ENCODE measurements at places on chromosomes 1 and 21.

- no peak for DNase-seq
- H3K27me3 ChIP-seq = no peaks in the 10 kb centered on the region
- H3K4me3 ChIP-seq = no peak overlapping the region
- H3K36me3 ChIP-seq = no peaks in the 10 kb centered on the region
- no peaks in the 10 kb centered on the region for H3K4me1 ChIP-seq
These were observed 4.2 kb upstream of the AQP10 start for GRCh38 chr1:154316704-154317103.

- H3K27me3 ChIP-seq = no peaks in the 10 kb centered on the region
- H3K36me3 ChIP-seq = no peaks in the 10 kb centered on the region
- H3K4me3 ChIP-seq = no peak overlapping the region
- peaks cover 3% of the 10 kb centered on the region for H3K4me1 ChIP-seq
These were observed 94.2 kb downstream of the AHCTF1 start for GRCh38 chr1:246837418-246838117.

GRCh38 chr1:227899820-227900449 is 47.8 kb downstream of the WNT9A start:
- H3K27me3 ChIP-seq = no peaks in the 10 kb centered on the region
- H3K4me3 ChIP-seq = no peak overlapping the region
- no peak overlapping the region for H3K27ac ChIP-seq
- H3K4me1 ChIP-seq = peaks cover 23% of the 10 kb centered on the region

DNA sequence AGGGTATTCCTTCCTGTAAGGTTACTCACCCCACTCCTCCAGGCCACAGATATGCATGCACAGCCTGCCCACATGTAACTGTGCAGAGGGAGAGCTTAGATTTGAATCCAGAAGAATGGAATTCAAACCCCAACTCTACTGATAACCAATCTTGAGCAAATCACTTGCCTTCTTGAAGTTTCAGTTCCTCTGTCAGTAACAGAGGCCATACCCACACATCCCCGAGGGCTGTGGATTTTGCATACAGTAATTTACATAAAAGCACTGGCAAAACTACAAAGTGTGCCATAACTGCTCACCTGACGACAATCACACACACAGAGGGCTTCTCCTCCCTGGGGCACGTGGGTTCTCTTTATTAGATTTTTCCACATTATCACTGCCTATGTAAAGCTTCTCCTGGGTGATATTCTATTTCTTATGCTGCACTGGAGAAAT is 18.6 kb downstream of the CD247 start:
- H3K36me3 ChIP-seq = peaks cover 13% of the 10 kb centered on the region
- H3K4me3 ChIP-seq = peak overlapping the region; percentile 64
- no peaks in the 10 kb centered on the region for H3K27me3 ChIP-seq
- H3K27ac ChIP-seq = peak overlapping the region; percentile 98
- H3K4me1 ChIP-seq = peaks cover 92% of the 10 kb centered on the region

DNA sequence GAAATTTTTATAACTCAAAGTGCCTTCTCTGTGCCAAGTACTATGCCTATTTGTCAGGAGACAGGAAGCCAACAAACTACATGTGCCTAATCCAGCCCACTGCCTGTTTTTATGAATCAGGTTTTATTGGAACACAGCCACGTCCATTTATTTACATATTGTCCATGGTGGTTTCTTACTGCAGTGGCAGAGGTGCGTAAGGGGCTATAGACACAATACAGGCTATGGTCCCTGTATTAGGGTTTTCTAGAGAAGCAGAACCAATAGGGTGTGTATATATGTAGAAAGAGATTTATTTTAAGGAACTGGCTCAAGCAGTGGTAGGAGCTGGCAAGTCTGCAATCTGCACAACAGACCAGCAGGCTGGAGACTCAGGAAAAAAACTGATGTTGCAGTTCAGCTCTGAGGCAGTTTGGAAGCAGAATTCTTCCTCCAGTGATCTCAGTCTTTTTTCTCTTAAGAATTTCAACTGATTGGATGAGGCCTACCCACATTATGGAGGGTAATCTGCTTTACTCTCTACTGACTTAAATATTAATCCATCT is 15.4 kb downstream of the PPIE start:
- H3K27ac ChIP-seq = peak overlapping the region; percentile 66
- H3K27me3 ChIP-seq = no peaks in the 10 kb centered on the region
- peaks cover 13% of the 10 kb centered on the region for H3K36me3 ChIP-seq
- H3K4me3 ChIP-seq = no peak overlapping the region

GRCh38 chr21:33286600-33287456 is 20.7 kb downstream of the IL10RB start:
- H3K4me3 ChIP-seq = no peak overlapping the region
- peaks cover 16% of the 10 kb centered on the region for H3K36me3 ChIP-seq
- H3K4me1 ChIP-seq = peaks cover 12% of the 10 kb centered on the region
- DNase-seq = no peak
- H3K27ac ChIP-seq = peak overlapping the region; percentile 62

DNA sequence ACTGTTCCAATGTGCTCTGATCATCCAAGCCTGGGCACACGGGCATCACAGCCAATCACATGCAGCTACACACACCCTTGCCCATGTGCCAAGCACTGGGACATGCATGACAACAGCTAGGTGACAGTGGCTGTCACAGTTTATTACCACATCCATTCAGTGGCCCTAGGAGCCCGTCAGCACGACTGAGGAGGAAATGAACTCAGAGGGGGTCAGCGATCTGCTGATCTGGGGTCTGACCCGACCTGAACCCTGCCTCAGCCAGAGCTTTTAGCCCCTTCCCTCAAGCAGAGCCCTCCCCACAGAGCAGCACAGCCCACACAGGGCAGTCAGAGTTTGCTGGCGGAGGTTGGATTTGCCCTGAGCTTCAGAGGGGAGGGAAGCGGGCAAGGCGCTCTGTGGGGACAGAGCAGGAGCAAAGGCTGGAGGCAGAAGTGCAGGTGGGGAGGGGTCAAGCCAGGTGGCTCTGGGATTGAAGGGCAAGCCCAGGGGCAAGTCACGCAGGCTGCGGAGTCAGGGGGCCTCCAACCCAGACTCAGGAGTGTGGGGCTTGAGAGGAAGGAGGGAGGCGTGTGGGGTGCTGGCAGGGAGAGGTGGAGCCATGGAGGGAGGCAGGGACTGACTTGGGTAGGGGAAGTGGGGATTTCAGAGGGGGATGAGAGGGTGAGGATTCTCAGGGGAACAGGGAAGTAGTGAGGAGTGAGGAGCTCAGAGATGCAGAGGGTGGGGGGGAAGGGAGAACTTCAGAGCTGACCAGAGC is 10.4 kb downstream of the SH3BGRL3 start:
- peak overlapping the region; percentile 74 for H3K4me3 ChIP-seq
- no peaks in the 10 kb centered on the region for H3K27me3 ChIP-seq
- H3K4me1 ChIP-seq = peaks cover 67% of the 10 kb centered on the region
- DNase-seq = no peak
- peaks cover 2% of the 10 kb centered on the region for H3K36me3 ChIP-seq
- H3K27ac ChIP-seq = peak overlapping the region; percentile 99

DNA sequence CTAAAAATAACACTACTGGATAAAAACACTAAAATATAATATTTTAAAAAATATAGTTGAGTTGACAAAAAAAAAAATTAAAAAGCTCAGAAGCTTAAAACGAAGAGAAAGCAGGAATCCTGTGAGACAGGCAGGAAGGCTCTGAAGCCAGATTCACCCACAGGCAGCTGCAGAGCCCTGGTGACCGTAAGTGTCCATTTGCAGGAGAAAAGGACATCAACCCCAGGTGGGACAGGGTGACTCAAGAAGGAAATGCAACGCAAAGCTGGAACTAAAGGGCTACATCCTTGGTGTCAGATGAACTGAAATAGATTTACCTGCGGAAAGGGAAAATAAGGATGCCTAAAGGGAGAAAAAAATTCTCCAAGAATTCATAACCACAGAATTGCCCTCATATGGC is 46.8 kb downstream of the USP24 start:
- peaks cover 16% of the 10 kb centered on the region for H3K36me3 ChIP-seq
- no peak for DNase-seq
- peaks cover 27% of the 10 kb centered on the region for H3K4me1 ChIP-seq

- H3K4me3 ChIP-seq = no peak overlapping the region
- H3K36me3 ChIP-seq = peaks cover 2% of the 10 kb centered on the region
- peaks cover 36% of the 10 kb centered on the region for H3K27me3 ChIP-seq
- no peaks in the 10 kb centered on the region for H3K4me1 ChIP-seq
These were observed 27.6 kb upstream of the KCNE2 start for GRCh38 chr21:34336245-34336644.

- H3K4me3 ChIP-seq = no peak overlapping the region
- H3K27ac ChIP-seq = no peak overlapping the region
- DNase-seq = no peak
- H3K27me3 ChIP-seq = no peaks in the 10 kb centered on the region
These were observed 162.7 kb downstream of the ST6GALNAC3 start for GRCh38 chr1:76237211-76237610.

- H3K4me3 ChIP-seq = peak overlapping the region; percentile 39
- H3K27me3 ChIP-seq = peaks cover 12% of the 10 kb centered on the region
- DNase-seq = no peak
- no peaks in the 10 kb centered on the region for H3K36me3 ChIP-seq
- H3K27ac ChIP-seq = no peak overlapping the region
These were observed 601 bp downstream of the FAM131C start for GRCh38 chr1:16072616-16073484.

Measured in T-helper 17 cell (primary cell).